T-helper 9 cell (primary cell): ENCODE measurements at places on chromosomes 5 and 9.

- no peak for DNase-seq
Observed at GRCh38 chr9:121667214-121667613, 15.8 kb downstream of the DAB2IP start.

DNA sequence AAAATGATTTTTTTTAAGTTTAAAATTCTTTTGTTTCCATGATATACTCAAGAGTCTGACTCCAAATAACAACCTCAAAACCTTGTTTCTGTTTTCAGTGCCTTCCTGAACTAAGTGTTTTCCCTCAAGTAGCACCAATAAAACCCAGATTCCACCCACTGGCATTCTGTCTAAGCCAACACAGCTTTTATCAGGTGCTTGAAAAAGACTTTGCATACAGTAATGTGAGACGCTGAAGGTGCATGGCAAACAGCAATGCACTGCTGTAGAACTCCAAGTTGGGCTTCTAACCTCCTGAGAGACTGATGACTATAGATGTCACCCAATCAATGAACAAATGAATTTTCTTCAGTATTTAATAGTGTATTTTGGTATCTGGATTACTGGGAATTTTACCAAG is 95.7 kb downstream of the NFIB start:
- no peak for DNase-seq

- DNase-seq, result no peak
Observed at GRCh38 chr9:92745881-92746280, 18.8 kb downstream of the BICD2 start.

GRCh38 chr5:84290673-84291072 is 94.0 kb downstream of the EDIL3 start:
- no peak for DNase-seq

- DNase-seq, result no peak
Observed at GRCh38 chr5:180378438-180379344, 25.6 kb upstream of the GFPT2 start.

GRCh38 chr9:126860757-126861466 is 473 bp downstream of the ZBTB34 start:
- peak; percentile 14 for DNase-seq

DNA sequence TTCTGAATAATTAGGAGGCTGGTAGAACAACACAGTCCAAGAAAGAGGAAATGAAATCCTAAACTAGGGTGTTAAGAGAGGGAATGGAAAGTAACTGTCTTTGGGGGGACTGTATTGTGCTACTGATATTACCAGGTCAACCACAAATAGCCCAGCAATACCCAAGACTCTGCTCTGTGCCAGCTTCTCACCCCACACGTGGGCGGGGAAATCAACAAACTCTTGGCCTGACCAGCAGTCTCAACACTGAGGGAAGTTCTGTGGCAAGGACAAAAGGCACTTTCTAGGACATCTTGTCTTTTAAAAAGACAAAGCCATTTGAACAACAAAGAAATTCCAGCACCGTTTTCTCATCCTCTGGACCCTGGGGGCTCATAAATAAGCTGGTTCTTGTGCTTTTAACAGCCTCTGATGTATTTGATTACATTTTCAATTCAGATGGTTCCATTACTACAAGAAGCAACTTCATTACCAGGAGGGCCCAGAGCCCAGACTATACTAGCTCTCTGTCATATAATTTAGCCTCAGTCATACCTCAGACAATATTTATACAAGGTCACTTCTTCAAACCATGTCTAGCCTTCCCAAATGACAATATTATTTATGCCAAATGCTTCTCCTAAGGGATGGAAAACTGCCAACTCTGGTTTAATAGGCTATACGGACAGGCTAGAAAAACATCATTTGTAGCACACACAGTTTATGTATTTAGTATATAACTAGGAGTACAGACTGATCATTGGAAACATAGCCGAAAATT is 297.8 kb downstream of the CWC27 start:
- no peak for DNase-seq

GRCh38 chr9:91118704-91119025 is 243.1 kb downstream of the AUH start:
- no peak for DNase-seq

DNA sequence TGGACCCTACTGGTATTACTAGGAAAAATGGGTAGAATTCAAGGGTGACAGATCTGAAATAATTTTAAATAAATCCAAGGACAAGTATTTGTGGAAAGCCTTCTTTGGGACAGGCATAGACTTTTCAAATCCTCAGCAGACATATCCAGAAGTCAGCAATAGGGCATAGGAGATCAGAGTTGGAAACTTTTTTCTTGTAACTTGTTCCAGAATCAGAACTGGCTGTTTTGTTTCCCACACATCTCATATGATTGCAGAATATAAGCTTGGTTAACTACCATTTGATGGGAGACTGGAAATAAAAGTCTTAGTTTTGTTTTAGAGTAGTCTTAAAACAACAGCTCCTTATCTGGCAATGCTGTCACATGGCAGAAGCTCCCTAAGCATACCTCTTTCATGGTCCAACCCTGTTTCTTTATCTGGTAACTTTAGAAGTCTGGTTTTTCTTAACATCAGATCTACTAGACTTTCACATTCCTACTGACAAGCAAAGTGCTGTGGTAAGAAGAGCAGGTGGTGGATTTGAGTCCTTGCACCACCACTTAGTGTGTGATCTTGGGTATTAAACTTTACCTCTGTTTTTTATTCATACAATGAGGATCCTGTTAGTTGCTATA is 25.1 kb downstream of the XRCC4 start:
- DNase-seq, result no peak

- DNase-seq, result no peak
Observed at GRCh38 chr5:172687940-172688339, 46.9 kb downstream of the NEURL1B start.

GRCh38 chr5:142215915-142216681 is 107.5 kb downstream of the NDFIP1 start:
- no peak for DNase-seq
